ENCODE measurements at places on chromosomes 2 and 18.

DNA sequence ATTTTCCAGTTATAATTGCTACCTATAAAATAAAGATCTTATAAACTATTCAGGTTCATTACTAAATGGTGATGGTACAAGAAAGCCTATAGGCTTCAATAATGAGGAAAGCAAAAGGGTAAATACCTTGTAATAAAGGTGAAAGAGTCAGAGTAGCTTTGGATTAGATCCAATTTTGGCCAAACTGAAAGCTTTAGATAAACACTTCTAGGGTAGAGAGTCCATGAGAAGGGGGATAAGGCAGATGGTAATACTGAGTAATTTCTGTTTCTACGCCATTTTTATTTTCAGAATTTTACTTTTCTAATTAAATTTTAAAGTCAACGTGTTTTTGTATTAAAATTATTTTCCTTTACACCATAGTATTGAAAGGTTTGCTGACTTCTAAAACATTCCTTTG is 9.4 kb downstream of the CASP8 start:
- DNase-seq = no peak

GRCh38 chr2:241815477-241816430 is 6.8 kb downstream of the NEU4 start:
- DNase-seq = no peak

GRCh38 chr2:74168739-74169138 is 9.9 kb downstream of the MOB1A start:
- DNase-seq = no peak

GRCh38 chr2:203809991-203810510 is 57.5 kb upstream of the CTLA4 start:
- DNase-seq = no peak

GRCh38 chr18:55123361-55123760 is 164.1 kb upstream of the CCDC68 start:
- DNase-seq = no peak

GRCh38 chr2:216553093-216553478 is 54.4 kb downstream of the RPL37A start:
- DNase-seq = no peak

DNA sequence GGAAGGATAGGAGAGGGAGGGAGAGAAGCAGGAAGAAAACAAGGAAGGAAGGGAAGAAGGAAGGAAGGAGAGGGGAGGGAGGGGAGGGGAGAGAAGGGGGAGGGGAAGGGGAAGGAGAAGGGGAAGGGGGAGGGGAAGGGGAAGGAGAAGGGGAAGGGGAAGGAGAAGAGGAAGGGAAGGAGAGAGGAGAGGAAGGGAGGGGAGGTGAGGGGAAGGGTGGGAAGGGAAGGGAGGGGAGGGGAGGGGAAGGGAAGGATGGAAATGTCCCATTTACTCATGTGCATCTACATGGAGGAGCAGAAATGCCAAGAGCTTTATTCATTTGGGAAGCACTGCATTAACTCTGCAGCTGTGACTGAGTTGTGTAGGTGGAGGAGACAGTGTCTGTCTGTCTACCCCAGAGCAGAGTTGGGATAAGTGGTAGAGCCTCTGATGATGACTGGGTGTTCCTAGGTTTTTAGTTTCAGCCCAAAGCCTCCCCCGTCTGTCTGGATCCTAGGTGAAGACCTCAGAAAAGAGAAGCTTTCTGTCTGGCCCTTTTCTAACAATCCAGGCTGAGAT is 131.3 kb downstream of the COL6A3 start:
- no peak for DNase-seq

- DNase-seq = no peak
Observed at GRCh38 chr2:151120011-151120410, 141.7 kb downstream of the RBM43 start.

DNA sequence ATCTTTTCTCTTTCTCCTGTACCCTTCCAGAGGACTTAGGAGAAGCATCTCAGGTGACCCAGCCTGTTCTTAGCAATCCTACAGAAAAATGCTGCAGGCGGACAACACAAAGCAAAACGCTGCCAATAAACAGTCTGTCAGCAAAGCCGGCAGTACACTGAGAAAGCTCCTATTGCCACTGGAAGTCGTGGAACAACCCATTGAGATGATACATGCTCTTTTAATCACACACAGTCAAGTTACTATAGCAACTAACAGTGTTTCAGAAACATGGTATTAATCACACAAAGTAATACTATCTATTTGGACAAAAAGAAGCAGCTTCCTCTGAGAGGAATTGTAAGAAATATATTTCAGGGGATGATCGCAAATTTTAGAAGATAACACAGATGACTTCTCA is 10.5 kb downstream of the CTLA4 start:
- no peak for DNase-seq

GRCh38 chr2:159010340-159010739 is 41.9 kb downstream of the TANC1 start:
- DNase-seq = no peak

DNA sequence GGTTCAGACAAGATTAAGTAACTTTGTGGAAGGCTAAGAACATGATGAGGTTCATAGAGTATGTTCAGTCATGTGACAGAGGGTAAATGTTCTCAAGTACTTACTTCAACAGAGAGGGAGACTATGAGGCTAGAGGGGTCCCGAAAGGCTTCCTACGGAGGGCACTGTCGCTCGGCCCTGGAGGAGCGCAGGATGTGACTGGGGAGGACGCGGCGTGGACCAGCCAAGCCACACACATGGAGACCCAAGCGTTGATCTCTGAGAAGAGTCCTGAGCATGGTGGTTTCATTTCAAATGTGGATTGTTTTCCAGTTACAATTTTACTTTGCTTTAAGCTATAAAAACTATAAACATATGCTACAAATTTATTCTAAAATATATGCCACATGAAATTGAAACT is 227.5 kb downstream of the PTGR3 start:
- no peak for DNase-seq

DNA sequence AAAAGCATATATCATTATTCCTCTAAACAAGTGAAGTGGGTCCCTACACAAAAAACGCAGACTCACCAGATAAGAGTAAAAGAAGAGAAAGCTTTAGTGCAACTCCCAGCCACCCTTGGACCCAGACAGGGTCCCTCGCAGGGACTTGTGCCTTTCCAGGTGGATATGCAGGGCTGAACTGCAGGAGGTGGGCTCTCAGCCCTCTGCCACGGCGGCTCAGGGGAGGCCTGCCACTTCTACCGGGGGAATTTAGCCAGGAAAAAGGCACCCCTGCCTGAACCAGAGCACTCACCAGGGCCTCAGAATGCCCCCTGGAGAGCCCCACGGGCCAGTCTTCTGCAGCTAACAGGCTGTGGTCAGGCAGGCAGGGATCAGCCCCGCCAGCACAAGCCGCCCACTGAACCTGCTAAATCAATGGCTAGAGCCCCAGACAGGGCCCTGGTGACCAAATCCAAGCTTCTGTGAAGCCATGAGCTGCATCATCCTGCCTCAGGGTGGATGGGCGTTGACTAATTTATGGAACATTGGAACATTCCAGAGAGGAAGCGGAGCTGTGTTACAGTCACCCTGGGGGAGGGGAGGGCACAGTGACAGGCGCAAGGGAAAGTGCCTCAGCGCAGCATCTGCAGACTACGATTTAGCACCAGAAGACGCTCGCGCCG is 209.3 kb downstream of the EIPR1 start:
- DNase-seq = no peak

- no peak for DNase-seq
Observed at GRCh38 chr2:235968616-235969324, 199.4 kb downstream of the GBX2 start.

- no peak for DNase-seq
Observed at GRCh38 chr2:1497122-1497611, 83.9 kb downstream of the TPO start.

DNA sequence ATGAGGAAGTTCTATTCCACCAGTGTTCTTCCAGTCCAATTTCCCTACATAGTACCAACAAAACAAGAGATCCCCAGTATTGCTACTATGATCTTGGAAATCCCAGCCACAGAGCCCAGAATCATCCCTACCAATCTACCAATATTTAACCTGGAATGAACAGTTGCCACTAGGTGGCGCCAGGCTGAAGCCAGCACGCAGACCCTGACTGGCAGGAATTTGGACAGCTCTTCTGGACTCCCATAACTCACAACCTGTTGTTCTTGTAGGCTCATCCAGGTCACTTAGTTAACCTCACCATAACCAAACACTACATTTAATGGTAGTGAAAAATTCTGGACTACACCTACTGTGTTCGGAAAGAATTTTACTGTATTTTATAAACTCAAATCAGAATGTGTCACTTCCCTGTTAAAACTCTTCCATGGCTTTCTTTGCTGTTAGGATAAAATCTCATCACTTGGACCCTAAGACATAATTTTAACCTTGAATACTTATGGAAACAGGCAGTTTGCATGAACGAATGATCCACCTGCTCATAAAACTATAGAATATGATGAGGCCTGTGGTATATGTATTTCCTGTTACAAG is 59.8 kb upstream of the SLC38A11 start:
- DNase-seq = peak; percentile 52

DNA sequence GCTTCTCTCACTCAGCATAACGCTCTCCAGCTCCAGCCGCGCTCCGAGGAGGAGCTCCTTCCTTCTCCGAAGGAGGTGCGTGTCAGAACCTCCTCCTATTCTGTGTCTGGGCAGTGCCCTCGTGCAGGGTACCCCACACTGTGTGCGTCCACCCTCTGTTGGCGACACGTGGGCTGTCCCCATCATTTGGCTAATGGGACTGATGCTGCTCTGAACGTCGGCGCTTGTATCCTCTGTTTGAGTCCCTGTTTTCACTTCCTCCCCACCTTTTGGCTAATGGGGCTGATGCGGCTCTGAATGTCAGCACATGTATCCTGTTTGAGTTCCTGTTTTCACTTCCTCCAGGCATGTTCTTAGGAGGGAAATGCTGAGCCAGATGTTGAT is 22.2 kb downstream of the KCNG2 start:
- DNase-seq = no peak

DNA sequence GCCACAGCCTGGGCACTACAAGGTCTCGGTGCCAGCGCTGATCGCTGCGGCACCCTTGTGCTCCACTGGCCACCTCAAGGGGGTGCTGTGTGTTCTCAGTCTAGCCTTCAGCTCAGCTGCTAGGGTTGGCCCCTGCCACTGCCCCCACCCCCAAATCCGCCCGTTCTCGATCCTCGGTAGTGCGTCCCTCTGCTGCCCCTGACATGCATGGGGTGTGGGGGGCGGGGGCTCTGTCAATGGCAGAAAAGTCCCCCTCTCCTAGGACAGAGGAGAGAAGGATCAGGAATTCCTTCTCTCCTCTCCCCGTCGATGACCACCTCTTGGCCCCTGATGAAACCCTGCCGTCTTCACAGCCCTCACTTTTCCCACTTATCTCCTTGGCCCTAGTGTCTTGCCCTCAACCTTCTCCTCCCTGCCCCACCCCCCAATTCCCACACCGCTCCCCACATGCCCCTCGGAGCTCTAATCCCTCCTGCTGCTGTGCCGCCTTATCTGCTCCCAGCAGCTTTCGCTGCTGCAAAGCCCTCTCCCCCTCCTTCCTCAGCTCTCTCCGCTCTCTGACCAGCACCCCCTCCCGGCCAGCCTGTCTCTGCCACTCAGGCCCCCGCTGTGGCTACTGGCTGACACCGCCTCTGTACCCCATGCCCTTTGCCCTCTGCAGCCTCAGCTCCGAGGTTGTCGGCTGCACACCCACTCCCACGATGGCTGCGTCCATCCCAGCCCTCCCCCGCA is 4.3 kb upstream of the ASIC4 start:
- DNase-seq = peak; percentile 60

GRCh38 chr2:177731384-177731783 is 338.8 kb downstream of the AGPS start:
- no peak for DNase-seq

- no peak for DNase-seq
Observed at GRCh38 chr18:21336846-21337245, 94.8 kb downstream of the GREB1L start.

DNA sequence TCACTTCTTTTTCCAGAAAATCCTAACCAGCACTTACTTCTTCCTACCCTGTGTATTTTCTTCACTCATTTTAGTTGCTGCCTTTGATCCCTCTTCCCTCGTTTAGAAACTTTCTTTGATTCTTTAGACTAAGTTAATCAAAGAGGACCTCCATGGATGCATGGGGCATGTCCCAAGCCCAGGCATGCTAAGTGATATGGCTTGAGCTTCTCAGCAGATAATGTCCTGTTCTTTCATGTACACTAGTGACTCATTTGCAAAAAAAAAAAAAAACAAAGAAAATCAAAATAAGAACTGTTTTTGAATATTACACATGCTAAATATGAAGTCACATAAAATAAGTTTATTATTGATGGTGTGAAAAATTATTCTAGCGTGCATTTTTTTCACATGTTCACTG is 800.9 kb downstream of the SATB2 start:
- DNase-seq = no peak

DNA sequence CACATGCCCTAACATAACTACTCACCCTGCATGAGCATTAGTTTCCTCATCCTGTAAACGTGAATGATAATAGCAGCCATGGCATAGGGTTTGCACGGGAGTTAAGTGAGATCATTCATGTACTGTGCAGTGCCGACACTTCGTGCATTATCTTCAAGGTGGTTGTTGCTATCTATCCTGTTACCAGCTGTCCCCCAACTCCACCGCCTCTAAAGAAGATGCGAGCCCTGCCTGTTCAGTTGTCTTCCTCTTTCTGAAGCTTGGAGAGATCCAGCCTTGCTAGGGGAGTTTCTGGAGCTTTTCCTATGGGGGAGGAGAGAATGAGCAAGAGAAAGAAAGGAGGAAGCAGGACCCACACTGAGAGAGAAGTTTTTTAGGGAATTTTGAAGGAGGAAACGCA is 34.4 kb downstream of the YPEL5 start:
- no peak for DNase-seq

GRCh38 chr2:235647264-235647663 is 153.4 kb downstream of the AGAP1 start:
- DNase-seq = no peak

DNA sequence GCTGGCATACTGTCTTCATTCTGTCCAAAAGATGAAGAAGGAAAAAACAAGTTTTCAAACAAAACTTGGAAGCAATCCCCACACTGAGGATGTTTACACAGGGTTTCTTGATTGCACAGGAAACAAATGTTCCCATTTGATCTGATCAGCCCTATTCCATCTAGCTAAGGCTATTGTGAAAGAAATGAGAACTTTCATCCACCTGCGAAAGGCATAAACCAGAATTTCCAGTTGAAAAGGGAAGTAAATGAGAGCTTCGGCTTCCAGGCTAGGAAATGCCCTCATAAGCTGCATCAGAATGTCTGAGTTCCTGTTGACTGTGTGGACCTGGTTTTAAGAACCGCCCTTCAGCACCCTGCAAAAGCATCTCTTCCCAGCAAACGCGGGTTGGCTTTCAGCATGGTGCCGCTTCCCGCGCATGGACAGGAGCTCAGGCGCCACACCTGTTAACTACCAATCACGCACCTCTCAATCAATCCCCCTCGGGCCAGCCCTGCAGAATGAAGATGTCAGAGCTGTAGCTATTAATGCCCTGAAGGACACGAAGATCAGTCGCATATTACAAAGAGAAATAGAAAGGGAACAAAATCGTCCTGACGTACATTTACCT is 850.4 kb downstream of the GALR1 start:
- DNase-seq = no peak

All from CD4-positive, alpha-beta T cell treated with Interleukin-6 for 4 hours (primary cell).